ENCODE measurements at places on chromosomes 2 and 18.

DNA sequence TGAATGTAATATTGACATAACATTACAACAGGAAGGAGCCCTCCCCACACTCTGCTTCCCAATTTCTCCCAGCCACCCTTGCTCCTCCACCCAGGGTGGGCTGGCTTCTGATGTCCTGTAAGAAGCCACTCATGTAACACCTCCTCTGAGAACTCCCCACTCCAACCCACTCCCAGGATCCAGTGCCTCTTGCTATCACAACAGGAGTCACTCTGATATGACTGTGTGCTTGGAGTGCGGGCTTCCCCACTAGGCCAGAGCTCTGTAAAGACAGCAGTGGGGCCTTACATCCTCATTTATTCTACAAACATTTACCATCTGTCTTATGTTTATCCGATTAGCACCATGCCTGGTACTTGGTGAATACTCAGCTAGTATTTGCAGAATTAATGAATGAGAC lies 65.1 kb downstream of the PTGR3 start:
- no peak for DNase-seq

DNA sequence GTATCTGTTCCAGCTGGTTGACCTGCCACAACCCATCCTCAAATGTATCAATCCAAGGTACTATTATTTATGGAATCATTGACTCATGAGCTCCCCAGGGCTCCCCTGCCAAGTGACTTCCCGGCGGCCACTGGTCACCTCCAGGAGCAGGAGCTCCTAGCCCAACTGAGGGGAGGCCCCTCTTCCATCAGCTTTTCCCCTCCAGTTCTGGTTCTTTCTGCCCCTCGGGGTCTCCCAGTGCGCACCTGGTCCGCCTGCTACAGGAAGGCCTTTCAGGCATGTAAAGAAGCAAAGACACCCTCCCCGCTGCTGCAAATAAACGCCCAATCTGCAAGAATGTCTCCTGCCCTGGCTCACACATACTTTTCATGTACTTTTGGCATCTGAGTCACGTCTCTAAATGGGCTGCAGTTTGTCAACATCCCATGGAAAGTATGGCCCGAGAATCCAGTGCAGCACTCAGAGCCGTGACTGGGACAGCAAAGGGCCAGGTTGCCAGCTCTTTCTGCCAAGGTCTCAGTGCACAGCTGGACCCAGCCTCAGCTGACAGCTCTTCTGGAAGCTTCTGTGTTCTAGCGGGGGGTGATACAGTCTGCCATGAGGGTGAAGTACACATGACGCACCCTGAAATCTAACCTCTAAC lies 41.4 kb downstream of the KLHL29 start:
- DNase-seq = no peak

- DNase-seq = no peak
Measured at GRCh38 chr2:36302911-36303310, 52.7 kb upstream of the CRIM1 start.

GRCh38 chr18:59359576-59359952 lies 499 bp upstream of the LMAN1 start:
- DNase-seq = no peak

GRCh38 chr2:888211-888801 lies 62.3 kb upstream of the SNTG2 start:
- DNase-seq = no peak

GRCh38 chr2:150978053-150978452 lies 283.6 kb downstream of the RBM43 start:
- peak; percentile 86 for DNase-seq

DNA sequence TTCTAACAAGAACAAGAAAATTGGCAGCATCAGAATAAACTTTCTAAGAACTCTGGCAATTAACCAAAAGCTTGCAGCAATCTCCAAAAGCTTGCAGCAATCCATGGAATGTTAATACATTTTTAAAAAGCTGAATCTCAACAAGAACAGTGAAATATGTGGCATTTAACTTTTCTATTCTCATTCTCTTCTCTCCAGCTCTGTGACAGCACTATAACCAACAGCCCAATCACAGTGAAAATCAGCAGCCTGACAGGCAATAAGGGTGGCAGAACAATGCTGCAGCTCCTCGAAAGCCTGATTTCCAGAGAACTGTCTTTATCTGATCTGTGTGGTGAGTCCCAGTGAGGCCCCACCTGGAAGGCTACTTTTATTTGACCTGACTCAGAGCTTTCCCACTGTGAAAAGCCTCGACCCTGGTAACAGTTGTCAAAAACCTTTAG lies 60.0 kb downstream of the TMEM131 start:
- DNase-seq = peak; percentile 82

DNA sequence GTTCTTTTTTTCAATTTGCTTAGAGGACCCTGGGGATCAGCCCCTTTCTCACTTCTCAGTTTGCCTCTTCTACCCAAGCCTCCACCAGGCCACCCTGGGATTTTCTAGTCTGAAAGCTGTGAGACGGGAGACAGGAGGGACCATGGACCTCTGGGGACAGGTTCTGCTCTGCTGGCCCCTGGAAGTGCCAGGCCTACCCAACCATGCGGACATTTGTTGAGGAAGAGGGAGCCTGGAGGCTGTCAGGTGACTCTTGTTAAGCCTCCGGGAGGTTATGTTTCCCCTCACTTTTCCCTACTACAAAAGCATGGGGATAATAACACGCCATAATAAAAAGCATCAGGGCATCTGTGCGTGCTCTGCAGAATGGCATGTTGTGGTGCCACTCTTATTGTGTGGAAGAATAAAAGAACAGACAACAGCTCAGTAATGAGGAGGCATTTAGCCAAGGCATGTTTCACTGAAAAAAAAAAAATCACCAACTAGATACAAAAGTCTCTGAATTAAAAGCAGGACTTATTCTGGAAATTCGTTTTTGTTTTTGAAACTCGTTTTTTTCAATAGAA lies 48.3 kb upstream of the PLA2R1 start:
- no peak for DNase-seq

DNA sequence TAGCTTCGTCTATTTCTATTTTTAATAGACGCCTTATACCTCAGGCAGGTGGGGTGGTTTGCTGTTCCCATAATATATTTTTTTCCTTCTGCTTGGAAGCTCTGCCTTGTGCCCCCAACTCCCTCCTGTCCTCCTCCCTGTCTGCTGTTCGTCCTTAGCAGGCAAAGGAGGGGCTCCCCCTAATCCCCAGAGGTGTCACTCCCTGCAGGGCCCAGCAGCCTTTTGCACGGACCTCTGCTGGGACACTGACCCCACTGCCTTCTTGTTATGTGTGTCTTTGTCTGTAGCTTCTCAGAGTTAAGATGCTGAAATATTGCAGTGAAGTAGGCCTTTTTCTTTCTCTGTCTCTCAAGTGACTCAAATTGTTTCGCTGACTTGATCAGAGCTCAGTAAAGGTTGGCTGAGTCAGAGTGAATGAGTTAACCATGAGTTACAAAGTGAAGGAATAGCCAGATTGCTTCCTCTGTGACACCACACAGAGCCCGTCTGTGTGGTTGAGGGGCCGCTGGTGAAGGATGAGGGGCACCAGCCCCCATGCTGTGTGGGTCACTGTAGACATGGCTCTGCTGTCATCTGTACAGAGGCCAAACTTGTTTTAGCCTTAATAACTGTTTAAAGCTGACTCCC lies 47.7 kb downstream of the PRKCE start:
- DNase-seq = no peak

GRCh38 chr2:45879406-45879805 lies 227.9 kb downstream of the PRKCE start:
- no peak for DNase-seq

- no peak for DNase-seq
Measured at GRCh38 chr18:5527603-5528002, 16.2 kb downstream of the EPB41L3 start.

GRCh38 chr2:234947556-234947955 lies 4.3 kb upstream of the SH3BP4 start:
- DNase-seq = no peak

- no peak for DNase-seq
Measured at GRCh38 chr2:14387332-14387731, 245.2 kb upstream of the LRATD1 start.

GRCh38 chr2:101893681-101894381 lies 97.9 kb upstream of the IL1R2 start:
- DNase-seq = peak; percentile 77

- no peak for DNase-seq
Measured at GRCh38 chr2:46995844-46996243, 80.2 kb upstream of the MCFD2 start.

GRCh38 chr2:219448099-219448775 lies 13.6 kb downstream of the SPEG start:
- DNase-seq = peak; percentile 60

GRCh38 chr18:31513189-31513935 lies 15.4 kb downstream of the DSG2 start:
- peak; percentile 77 for DNase-seq

- peak; percentile 4 for DNase-seq
Measured at GRCh38 chr2:182868054-182868796, 1.8 kb upstream of the FRZB start.

Measured in ELF-1 (cell line).